Stimulated activated naive CD4-positive, alpha-beta T cell (primary cell): ENCODE measurements at places on chromosomes 4 and X.

- DNase-seq, result peak; percentile 16
Observed at GRCh38 chrX:39152106-39152649, 350.9 kb downstream of the MID1IP1 start.

GRCh38 chr4:48546336-48546735 is 56.3 kb downstream of the ZAR1 start:
- peak; percentile 11 for DNase-seq

GRCh38 chr4:15400981-15401671 is 26.7 kb upstream of the C1QTNF7 start:
- DNase-seq, result peak; percentile 35

- no peak for DNase-seq
Observed at GRCh38 chrX:38992441-38993096, 191.3 kb downstream of the MID1IP1 start.

- DNase-seq, result no peak
Observed at GRCh38 chr4:14070289-14070880, 442.9 kb upstream of the BOD1L1 start.

- no peak for DNase-seq
Observed at GRCh38 chrX:65034292-65034667, 58.0 kb upstream of the ZC4H2 start.

GRCh38 chr4:25839687-25840086 is 23.1 kb downstream of the SEL1L3 start:
- DNase-seq, result no peak

- no peak for DNase-seq
Observed at GRCh38 chr4:72442715-72443114, 126.3 kb downstream of the ADAMTS3 start.

DNA sequence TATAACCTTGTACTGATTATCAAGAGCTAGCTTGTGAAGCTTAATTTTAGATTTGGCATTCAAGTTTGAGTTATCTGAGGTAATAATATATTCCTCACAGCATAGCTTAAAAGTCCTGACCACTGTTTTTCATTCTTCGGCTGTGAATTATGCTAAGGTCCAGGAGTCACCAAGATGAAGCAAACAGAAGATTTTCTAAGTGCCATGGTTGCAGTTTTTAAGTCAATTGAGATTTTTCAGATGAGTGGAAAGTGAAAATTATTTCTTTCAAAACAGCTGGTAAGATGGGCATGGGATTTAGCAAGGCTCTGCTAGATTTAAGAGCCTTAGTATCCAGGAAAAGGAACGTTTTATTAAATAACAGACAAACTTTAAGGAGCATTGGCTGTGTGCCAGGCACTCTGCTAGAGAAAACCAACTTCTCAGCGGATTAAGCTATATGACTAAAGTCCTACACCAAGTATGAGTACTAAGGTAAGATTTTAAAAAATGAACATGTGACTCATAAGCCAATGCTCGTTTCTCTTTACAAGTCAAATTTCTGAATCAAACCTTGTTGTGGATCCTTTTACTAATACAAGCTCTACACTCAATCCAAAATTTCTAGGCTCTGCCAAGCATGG is 149.9 kb upstream of the IL15 start:
- no peak for DNase-seq

GRCh38 chr4:108738003-108738706 is 24.7 kb downstream of the ETNPPL start:
- DNase-seq, result no peak

- no peak for DNase-seq
Observed at GRCh38 chr4:118758293-118758692, 73.1 kb downstream of the METTL14 start.

DNA sequence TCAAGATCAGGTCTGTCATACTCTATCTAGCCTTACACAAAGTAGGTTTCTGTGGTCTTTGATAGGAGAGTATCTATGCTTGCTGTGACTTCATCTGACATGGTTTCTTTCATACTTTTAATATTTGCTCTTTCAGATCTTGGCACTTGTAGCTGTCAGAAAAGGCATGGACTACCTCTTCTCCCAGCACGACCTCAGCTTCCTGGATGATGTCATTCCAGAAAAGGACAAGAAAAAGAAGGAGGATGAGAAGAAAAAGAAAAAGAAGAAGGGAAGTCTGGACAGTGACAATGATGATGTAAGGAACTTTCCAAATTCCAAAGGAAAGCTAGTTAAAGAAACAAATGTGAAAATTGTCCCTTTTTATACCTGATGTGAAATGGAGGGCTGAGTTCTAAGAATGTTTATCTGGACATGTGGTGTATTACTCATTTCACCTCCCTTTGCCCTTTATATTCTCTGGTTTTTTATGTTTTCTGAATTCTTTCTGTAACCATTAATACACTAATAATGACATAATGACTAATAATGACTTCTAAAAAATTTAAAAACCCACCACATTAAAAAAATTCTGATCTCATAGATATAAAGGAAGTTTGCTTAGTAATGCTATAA is 221.2 kb downstream of the SLC4A4 start:
- DNase-seq, result no peak

- no peak for DNase-seq
Observed at GRCh38 chr4:39305912-39306677, 60.1 kb downstream of the RFC1 start.

DNA sequence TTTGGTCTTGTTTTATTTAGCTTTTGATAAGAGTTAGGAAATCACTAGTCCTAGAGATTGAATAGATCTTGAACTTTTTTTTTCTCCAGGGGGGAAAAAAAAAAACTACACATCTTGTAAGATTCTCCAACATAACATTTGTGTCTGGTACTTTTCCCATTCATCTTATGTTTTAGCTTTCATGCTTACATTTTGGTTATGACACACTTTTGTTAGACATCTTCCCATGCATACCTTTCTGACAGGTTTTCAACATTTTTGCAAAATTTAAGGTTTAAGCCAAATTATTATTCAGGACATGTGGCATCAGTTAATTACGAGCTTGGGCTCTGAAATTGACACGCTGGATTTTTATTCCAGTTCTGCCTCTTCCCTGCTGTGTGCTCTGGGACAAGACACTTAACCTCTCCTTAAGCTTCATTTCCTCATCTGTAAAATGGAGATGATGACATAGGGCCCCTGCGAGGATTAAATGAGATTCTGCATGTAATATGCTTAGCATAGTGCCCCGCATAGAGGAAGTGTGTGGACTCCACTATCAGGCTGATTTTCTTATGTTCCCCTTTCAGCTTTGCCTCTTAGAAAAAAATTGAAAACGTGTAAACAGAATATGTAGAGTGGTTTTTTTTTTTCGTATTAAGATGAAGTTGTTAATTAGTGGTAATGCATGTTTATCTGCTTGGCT is 5.3 kb downstream of the KIT start:
- no peak for DNase-seq

GRCh38 chr4:27791640-27792039 is 931.0 kb downstream of the STIM2 start:
- no peak for DNase-seq

DNA sequence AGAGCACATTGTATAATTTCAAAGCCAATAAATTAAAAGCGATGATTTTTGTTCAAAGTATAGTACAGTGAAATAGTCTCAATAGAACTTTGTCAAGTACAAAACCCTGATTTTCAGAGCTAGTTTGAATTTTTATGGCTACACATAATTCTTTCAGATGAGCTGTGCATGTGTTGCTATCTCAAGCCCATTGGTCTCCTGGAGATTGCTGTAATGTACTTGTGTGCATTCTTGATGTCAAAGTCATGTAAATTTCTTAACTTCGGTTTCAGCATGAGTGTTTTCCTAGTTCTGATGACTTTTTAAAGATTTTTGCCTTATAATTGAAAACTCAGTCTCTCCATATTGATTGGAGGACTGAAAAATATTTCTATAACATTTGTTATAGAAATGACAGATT is 200.8 kb downstream of the CEP135 start:
- DNase-seq, result no peak

DNA sequence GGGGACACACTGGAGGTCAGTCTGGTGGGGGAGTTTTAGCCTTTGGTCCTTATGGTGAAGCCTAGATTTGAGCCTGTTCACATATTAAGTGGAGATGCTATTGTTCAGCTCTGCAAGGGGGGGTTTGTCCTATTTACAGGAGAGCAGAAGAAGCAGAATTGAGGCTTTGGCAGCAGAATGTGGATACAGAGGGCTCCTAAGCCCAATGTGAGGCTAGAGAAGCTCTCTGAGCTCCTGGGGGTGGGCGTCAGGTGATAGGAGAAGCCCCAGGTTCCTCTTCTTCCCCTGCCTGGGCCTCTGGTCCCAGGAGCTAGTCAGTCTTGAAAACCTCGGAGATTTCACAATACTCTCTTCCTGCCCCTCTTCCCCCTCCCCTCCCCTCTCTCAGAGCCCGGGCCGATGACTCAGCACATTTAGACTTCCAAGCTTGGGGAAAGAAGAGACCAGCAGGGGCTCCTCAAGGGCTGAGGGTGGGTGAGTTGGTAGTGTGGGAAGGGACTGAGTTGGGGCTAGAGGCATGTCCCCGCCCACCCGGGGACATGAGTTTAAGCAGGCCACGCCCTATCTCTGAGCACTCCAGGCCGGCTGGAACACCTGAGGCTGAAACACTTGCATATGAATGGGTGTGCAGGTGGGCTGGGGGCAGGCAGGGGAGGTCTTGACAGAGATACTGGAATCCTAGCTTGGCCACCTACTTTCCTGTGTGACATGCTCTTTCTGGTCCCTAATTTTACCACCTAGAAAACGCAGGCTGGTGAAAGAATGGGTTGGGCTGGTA is 3.4 kb downstream of the TFE3 start:
- DNase-seq, result no peak

- no peak for DNase-seq
Observed at GRCh38 chr4:153332936-153333335, 11.6 kb upstream of the MND1 start.

GRCh38 chr4:17109126-17109525 is 210.7 kb upstream of the LDB2 start:
- no peak for DNase-seq

DNA sequence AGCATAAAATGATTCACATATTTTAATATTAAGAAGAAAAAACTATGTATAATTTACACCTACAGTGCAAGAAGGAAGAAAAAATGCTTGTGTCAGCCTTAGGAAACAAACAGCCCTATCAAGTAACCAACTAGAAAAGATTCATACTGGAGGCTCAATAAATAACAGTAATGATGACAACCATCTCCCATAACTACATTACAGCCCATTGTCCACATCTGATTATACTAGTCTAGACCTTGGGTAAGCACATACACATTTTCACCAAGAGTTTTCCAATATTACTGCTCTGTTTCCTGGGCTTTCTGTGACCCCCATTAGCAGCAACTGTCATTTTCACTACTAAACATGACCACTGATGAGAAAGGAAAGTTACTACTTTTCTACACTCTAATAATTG is 169.7 kb downstream of the MAB21L2 start:
- no peak for DNase-seq

GRCh38 chr4:138790706-138791340 is 224.8 kb upstream of the NOCT start:
- DNase-seq, result no peak

- no peak for DNase-seq
Observed at GRCh38 chr4:1243451-1244080, 5.4 kb downstream of the CTBP1 start.

GRCh38 chrX:8204169-8204935 is 33.3 kb upstream of the VCX2 start:
- DNase-seq, result no peak

GRCh38 chr4:6362896-6363295 is 93.2 kb downstream of the WFS1 start:
- no peak for DNase-seq

- no peak for DNase-seq
Observed at GRCh38 chrX:68369559-68369958, 63.7 kb downstream of the OPHN1 start.
